ENCODE measurements at places on chromosomes 2 and 18. TPM values are rescaled to one million over a fixed set of nuclear protein-coding genes. Genes with fewer than 3 reads are reported as not detected.

MEP1B gene
- 0.17 TPM for total RNA-seq

TMEM17 gene
- total RNA-seq, result 2.2 TPM

DNA sequence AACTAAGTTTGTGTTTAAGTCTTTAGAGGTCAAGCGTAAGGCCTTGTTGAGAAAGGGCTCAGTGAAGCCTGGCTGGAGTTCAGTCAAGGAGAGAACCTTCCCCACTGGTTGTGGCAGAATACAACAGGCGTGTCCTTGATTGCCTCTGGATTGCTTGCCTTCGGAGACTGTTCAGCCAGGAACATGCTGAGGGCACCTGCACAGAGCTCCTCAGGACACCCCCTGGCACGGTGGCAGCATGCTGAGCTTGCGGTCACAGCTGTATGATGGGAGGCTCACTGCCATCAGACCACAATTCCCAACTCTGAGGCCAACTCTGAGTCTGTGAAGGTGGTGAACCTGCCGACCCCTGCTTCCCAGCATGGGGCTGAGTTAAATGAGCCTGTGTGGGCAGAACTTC lies 130.0 kb downstream of the LPIN1 start:
- DNase-seq, result no peak

GRCh38 chr2:196696423-196697079 lies 57.0 kb downstream of the CCDC150 start:
- no peak for DNase-seq

- no peak for DNase-seq
Observed at GRCh38 chr2:39068299-39069135, 52.3 kb downstream of the SOS1 start.

- DNase-seq, result no peak
Observed at GRCh38 chr18:79897940-79898625, 53.4 kb downstream of the SLC66A2 start.

CAPN14 gene
- total RNA-seq, result 0.26 TPM

GRCh38 chr2:218230882-218231281 lies 13.9 kb downstream of the ARPC2 start:
- no peak for DNase-seq

HOXD11 gene
- total RNA-seq, result not detected

GRCh38 chr2:152520759-152521158 lies 185.8 kb downstream of the FMNL2 start:
- no peak for DNase-seq

SIX3 gene
- total RNA-seq, result not detected

DNA sequence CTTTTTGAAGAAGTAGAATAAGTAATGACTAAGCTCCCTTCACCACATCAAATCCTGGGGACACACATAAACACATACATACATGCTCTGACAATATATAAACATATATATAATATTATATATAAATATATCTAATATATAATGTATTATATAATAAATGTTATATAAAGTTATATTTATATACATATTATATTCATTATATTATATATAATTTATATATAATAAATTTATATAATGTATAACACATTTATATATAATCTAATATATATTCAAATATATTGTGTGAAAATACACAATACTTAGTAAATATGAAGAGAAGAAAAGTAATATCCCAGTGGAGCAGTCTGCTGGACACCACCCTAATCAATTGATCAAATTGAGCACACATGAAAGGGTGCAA lies 2177.9 kb upstream of the CELF4 start:
- no peak for DNase-seq

SETBP1 gene
- 4.5 TPM for total RNA-seq

RGPD4 gene
- total RNA-seq, result 0.16 TPM

UGT1A8 gene
- not detected for total RNA-seq

MRO gene
- total RNA-seq, result 1.0 TPM

GRCh38 chr2:55229221-55229620 lies 2.9 kb downstream of the CLHC1 start:
- no peak for DNase-seq

SPDYA gene
- 0.26 TPM for total RNA-seq

DNA sequence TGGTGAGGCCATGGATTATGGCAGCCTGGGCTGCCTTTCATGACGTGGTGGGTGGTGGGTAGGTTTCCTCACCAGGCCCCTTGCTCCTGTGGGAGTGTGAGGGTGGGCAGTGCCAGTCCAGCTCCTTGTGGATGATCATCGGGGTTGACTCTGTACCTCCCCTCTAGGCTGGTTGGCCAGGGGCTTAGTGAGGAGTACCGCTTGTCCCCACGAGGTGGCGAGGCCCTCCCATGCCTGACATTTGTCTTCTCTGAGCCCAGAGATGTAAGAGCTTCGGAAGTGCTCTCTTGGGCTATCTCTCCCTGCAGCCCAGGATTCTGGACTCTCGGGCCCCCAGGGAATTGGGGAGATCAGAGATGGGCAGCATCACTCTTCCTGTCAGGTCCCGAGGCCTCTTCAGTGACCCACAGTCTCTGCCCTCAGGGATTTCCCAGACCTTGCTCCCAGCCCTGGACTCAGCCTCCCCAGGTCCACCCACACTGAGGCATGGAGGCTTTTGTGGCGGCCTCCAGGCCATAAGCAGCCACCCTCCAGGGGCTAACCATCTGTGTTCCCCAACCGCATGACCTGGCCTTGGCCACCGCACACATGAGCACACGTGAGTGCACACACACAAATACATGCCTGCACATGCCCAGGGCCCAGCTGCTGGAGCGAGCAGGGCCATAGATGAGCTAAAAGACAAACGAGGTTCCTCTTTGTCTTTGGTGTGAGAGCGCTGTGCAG lies 6.5 kb downstream of the SPR start:
- peak; percentile 51 for DNase-seq

EPB41L3 gene
- 9.9 TPM for total RNA-seq

DNA sequence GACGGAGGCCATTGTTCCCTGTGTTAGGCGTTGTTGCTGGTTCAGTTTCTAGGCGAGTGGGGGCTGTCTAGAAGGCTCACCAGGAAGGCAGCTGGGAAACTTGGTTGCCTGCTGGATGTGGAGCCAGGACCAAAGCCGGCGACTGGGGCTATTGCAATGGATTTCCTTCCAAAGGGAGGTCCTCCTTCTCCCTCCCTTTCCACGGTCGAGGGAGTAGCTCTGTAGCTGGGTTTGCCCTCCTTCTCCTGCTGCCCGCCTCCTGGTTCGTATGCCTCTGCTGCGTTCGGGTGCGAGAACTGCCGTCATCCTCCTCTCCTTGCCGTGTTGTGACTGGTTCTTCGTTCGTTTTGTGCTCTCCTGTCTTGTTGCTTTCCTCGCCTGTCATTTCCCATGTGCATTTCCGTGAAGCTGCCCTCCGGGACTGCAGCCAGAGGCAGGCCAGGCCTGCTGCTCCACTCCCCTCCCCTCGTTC lies 203.4 kb downstream of the NEDD4L start:
- DNase-seq, result peak; percentile 23

- DNase-seq, result no peak
Observed at GRCh38 chr2:17543848-17544247, 3.4 kb downstream of the VSNL1 start.

MC5R gene
- not detected for total RNA-seq
